Body of pancreas (tissue), 4 donors: ENCODE measurements at places on chromosomes 3 and 15. TPM values are rescaled to one million over a fixed set of nuclear protein-coding genes. Genes with fewer than 3 reads are reported as not detected.
A peak's percentile ranks its signal among the peaks of the same experiment; 100 is the strongest.

GRK7 gene
- not detected for total RNA-seq

XIRP1 gene
- total RNA-seq, result not detected

HTD2 gene
- total RNA-seq, result 4.9 TPM

LMOD3 gene
- total RNA-seq, result not detected

PATL2 gene
- total RNA-seq, result 1.0 TPM

RETNLB gene
- total RNA-seq, result not detected

GRCh38 chr3:99466331-99466730 lies 172.1 kb upstream of the COL8A1 start:
- no peak for DNase-seq

- no peak for DNase-seq
Observed at GRCh38 chr3:169112153-169112892, 551.2 kb downstream of the MECOM start.

- no peak for DNase-seq
Observed at GRCh38 chr3:71498543-71498942, 85.0 kb downstream of the FOXP1 start.

DNA sequence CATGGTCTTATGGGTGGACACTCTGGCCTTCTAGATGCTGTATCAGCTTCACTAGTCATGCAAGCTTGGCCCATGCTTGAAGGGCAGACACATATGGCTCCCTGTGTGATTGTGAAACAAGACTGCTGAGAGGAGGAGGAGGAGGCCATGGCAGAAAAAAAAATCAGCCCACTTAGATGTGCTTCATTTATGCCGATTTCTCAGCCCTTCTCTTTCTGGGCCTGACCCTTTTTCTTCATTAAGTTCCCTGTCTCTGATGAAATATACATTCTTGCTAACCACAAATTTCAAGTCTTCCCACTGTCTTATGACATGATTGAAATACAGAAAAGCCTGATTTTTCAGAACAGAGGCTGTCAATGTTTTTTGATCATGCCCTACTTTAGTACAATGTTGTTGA lies 213.0 kb upstream of the FEZF2 start:
- DNase-seq, result no peak

DNA sequence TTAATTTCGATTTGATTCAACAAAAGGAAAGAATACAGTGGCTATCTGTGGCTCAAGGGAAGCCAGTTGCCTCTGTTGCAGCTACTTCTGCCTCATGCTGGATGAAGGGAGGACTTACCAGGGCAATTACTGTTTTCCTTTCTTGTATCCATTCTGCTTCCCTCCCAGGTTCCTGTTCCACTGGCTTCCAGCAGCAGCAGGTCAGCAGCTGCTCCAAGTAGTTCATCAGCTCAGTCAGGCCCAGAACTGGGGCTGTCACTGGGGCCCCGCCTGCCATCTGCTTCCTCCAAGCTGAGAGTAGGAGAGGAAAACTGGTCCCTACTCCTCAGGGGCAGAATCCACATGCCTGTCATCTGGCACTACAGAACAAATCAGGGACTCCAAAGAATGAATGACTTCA lies 48.6 kb upstream of the ULK4 start:
- no peak for DNase-seq

DNA sequence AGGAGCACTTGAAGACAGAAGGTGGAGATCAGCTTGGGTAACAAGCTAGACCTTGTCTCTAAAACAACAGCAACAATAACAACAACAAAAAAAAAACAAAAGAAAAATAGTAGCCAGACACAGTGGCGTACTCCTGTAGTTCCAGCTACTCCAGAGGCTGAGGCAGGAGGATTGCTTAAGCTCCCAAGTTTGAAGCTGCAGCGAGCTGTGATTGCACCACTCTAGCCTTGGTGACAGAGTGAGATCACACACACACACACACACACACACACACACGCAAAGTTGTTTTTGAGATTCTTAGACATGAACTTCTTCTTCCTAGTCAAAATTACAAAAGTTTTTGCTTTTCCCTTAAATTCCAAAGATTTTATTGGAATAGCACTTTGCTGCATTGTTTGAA lies 93.0 kb upstream of the IGSF10 start:
- DNase-seq, result peak; percentile 17

- DNase-seq, result no peak
Observed at GRCh38 chr3:38614091-38614490, 35.4 kb downstream of the SCN5A start.

DNA sequence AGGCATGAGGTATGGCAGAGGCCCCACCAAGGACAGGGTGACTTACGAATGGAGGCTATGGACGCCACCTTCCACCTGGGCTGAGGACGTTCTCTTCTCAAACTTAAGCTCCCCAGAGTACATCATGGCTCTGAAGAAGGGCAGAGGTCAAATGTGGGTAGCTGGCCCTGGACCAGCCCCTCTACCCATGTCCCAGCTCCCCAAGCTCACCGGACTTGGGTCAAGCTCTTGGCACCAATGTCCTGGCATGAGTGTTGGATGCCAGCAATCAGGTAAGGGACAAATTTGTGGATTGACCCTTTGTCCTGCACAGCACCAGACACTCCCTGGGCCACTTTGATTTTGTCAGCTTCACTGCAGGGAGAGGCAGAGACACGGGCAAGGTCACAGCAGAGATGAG lies 2.5 kb downstream of the NDUFAF3 start:
- no peak for DNase-seq

DNA sequence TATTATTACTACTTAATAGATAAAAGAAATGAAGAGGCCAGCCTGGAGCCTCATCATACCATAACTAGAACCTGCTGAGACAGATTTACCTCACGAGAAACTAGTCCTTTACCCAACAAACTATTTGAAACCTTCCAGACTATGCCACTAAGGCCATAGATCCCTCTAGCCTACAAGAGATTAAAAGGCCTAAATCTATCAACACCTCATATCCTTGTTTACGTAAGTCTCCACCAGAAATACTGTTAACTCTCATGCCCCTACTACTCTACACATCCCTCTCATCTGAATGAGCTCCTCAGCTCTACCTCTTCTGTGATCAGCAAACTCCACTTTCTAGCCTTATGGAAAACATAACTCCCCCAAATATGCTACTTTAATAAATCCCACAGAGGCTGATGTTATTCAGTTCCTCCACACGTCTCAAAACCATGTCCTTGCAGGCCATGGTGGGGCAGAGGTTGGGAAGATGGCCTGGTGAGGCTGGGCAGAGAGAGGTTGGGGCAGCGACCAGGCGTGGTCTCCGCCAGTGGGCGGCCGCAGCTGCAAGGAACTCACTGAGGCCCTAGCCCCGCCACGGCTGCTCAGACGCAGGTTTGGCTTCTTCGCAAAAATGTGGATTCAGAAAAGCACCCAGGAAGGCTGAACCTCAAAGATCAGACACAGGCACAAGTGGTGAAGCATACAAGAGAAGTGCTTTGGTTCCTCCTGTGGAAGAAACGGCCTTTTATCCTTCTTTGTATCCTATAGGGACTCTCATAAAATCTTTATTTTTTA lies 65.8 kb downstream of the GSK3B start:
- no peak for DNase-seq

DNA sequence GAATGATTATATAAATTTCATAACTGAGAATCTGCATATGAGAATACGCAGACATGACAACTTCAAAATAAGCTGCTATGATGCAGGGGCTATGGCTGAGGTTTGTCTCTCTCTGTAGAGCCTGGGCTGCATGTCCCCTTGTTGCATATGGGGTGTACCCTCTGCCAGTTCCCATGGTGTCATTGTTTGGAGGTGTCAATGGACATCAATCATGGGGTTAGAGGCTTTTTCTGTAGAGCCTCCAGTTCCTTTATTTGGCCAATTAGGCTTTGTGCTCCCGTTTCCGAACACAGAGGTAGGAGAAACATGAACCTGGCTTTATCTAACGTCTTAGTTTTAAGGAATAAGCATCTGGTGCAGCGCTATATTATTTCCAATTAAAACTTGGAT lies 77.3 kb upstream of the RARB start:
- no peak for DNase-seq

GRCh38 chr15:88865498-88866099 lies 29.7 kb downstream of the HAPLN3 start:
- no peak for DNase-seq

GRCh38 chr3:118435851-118436350 lies 598.7 kb downstream of the IGSF11 start:
- DNase-seq, result no peak

GRCh38 chr3:42605546-42606173 lies 5.2 kb downstream of the NKTR start:
- peak; percentile 77 for DNase-seq

GRCh38 chr3:105868431-105868741 lies 426 bp downstream of the CBLB start:
- DNase-seq, result peak; percentile 67

GRCh38 chr3:38645076-38645475 lies 4.4 kb downstream of the SCN5A start:
- DNase-seq, result no peak

DNA sequence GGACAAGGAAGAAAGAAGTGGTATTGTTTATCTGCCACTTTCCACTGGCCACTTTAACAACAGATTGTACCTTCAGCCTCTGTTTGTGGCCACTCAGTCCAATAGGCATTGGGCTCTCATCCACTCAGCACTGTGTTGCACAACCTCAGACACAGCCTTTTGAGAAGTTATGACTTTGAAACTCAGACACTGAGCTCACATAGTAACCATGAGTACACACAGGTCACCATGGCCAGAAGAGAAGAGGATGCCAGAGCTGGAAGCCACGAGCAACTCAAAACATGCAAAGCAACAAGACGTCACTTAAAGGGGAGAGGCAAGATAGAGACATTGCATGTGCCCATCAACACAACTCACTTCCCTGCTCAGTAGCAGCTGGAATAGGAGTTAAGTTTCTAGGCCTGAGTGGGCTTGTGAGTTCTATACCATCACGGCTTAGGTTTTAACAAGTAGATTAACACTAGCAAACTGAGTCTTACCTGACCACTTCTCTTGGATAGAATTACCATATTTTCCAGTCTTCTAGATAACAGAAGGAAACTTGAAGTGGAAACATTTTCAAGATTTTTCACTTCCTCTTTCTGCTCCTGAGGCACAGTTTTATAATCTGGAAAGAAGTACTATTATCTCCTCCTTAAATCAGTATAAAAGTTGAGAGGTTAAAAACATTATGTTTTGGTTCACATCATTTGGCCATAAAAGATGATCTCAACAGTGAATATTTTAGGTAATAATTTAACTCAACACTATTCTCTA lies 103.5 kb downstream of the IMPG2 start:
- no peak for DNase-seq

DNA sequence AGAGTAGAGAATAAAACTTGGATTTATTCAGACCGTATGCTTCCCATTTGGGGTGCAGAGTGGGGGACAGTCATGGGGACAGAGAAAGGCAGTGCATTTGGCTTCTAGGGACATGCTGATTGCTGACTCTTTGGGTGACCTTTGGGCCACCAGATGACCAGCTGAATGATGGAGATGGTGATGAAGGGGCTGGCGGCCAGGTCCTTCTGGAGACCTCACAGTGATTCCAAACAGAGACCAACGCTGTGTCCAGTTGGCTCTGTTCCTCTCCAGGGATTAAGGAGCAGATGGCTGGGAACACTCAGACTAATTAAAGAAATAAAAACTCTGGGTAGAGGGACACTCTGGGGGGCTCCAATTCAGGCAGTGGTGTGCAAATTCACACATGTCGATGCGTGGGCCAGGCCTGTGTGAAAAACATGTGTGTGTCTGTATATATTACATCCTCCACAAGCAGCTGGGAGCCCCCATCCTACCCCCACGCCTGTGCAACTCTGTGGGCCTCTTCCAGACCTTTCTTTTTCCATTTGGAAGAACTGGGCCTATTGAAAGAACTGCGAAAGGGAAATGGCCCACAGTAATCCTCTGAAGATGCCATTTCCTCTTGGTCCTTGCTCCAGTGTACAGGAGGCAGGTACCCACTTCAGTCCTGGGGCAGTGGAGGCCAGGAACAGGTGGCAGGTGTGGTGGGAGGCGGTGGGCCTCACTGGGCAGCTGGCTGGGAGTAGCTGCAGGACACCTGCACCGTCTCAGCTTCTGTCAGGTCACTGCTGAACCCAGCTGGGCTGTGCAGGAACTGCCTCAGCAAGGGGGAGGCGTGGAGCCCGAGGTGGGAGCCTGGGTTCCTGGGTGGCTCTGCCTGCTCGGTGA lies 8.9 kb downstream of the XIRP1 start:
- DNase-seq, result no peak
